Pancreas (tissue), 10 donors: ENCODE measurements at places on chromosomes 6 and 20.

DNA sequence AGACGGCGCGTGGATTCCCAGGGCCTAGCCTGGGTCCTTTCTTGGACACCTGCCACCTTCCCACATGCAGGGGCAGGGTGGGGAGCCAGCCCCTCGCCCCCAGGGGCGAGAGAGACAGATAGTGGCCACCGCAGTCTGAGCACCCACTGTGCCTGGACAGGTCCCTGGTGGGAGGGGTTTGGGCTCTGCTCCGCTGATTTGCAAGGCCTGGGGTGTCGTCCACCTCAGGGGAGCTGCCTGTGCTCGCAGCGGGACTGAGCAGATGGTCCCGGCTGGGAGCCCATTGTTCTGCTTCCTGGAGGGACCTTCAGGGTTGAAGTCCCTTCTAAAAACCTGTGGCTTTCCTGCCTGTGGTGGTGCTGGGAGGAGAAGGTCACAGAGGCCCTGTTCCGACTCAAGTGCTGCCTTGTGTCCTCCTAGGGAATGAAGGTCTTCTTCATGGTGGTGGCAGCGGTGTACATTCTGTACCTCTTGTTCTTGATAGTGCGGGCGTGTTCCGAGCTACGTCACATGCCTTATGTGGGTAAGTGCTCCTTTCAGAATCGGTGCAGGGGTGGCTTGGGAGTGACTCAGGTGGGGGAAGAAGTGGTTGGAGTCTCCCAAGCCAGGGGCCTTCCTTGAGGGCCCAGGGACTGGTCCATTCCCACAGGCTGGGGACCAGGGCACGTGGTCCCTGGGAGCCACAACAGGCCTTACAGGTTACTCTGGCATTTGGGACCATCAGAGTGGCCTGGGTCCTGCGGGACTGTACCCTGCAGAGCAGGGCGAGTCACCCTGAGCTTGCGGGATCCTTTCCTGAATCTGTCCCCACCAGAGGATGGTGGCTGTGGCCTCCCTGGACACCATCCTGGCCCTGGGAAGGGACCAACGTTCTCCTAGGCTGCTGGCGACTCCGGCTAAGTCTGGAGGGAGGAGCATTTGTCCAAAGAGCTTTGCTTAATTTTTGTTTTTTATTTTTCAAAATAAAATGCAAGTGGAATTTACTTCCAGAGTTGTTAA lies 19.6 kb downstream of the DYNLT1 start:
- no peak for DNase-seq

- DNase-seq: no peak
These were observed 71.4 kb downstream of the VTA1 start for GRCh38 chr6:142218446-142218845.

DNA sequence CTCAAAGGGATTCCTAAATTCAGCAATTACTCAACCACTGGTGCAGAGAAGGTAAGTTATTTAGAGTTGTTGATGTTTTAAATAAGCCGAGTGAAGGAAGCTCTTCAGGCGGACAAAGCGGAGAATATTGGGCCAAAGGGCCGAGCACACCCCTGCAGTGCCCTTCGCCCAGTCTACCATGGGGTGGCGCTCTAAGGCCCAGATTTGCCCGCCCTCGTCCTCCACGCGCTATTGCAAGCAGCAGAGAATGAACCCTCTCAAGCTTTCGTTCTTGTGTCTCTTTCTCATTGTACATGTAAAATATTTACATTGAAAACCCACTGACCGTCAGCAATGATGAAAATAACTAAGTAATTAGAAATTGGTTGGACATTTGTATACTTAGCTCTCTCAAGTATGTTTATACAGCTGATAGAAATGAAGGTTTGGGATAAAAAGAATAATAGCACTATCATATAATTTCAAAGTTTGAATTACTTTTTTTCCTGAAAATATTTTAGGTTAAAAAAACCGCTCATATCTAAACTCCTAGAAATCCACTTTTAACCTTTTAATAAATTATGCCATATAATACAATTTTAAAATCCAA lies 195.0 kb upstream of the CEP162 start:
- no peak for DNase-seq

- no peak for DNase-seq
These were observed 380.9 kb downstream of the UTRN start for GRCh38 chr6:144665932-144666450.

DNA sequence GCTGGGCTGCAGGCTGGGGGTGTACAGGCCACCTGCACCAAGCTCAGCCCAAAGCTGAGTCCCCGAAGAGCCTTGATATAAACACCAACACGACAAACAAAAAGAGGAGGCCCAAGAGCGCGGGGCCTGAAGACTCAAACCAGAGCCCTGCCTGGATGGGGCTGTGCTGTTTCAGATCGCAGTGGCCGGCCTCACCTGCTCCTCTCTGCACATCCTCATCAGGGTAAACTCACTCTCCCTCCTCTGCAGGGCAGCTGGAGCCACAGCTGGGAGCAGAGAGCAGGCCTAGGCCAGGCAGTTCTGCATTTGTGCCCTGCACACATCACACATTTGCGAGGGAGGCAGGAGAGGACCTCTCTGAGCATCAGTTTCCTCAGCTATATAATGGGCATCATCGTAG lies 3.7 kb upstream of the RBM38 start:
- no peak for DNase-seq

DNA sequence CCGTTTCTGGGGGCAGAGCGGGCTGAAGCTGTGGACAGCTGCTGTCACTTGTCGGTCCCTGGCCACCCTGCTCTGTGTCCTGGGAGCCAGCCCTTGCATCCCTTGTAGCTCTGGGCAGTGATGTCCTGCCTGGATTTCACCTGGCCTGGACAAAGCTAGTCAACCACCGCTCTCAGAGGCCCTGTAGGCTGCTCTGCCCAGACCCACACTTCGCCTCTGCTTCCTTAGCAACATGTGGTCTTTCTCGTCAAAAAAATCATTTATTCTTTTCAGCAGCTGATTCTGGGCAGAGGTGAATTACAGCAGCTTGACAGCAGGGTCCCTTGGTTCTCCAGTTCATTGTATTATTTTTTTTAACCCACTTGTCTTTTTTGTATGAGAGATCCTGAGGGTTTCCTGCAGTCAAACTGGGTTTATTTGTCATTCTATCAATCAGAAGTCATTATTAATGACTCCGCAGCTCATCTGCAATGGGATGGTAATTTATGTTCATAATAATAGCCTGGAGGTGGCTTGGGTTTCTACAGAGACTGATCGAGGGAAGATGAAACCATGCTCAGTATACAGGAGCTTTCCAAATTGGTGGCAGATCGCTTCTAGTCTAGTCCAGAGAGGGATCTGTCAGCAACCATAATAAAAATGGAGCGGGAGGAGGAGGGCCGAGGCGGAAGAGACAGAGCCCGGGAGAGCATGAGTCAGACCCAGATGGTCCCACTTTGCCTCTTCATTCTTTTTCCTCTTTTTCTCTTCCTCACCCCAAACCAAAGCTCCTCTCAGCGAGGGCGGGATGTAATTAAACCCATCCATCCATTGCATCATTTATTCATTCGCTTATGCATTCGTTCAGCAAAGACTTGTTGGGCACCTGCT lies 22.4 kb downstream of the EDN3 start:
- no peak for DNase-seq
